Gastroesophageal sphincter (tissue), 4 donors: ENCODE measurements at places on chromosomes 16 and 17.
A peak's percentile ranks its signal among the peaks of the same experiment; 100 is the strongest.

- ATAC-seq = no peak
Observed at GRCh38 chr17:39777534-39778365, 40.0 kb downstream of the GRB7 start.

DNA sequence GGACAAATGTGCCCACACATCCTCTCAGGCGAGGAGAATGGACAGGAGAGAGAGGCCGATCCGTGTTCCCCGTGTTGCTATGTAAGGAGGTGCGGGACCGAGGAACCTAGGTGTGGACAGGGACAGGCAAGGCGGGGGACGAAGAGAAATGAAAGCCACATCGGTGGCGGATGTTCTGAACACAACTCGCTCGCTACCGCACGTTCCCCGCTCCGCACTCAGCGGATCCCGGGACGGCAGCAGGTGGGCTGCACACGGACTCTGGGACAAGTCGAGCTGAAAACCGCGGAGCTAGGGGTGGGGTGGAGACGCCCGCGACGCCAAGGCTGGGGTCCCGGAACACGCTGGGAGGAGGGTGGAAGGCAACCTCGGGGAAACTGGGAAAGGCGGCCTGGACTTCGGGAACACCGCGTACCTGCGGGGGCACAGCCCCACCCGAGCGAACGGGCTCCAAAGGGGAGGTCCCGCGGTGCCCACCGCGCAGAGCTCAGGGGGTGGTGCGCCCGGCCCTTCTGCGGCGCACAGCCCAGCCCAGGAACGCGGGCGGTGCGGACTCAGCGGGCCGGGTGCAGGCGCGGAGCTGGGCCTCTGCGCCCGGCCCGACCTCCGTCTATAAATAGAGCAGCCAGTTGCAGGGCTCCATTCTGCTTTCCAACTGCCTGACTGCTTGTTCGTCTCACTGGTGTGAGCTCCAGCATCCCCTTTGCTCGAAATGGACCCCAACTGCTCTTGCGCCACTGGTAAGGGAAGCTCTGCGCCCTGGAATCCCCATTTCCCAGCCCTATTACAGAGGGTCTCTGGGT, at the start of gene MT1E:
TSS of gene MT1E (plus strand) at position 642 of the 803 bp plus-strand sequence. CDS start at position 713, 71 bp downstream.
- ATAC-seq = peak; percentile 96

GRCh38 chr16:23195366-23195978, 12.9 kb downstream of the SCNN1G start:
- ATAC-seq = no peak

DNA sequence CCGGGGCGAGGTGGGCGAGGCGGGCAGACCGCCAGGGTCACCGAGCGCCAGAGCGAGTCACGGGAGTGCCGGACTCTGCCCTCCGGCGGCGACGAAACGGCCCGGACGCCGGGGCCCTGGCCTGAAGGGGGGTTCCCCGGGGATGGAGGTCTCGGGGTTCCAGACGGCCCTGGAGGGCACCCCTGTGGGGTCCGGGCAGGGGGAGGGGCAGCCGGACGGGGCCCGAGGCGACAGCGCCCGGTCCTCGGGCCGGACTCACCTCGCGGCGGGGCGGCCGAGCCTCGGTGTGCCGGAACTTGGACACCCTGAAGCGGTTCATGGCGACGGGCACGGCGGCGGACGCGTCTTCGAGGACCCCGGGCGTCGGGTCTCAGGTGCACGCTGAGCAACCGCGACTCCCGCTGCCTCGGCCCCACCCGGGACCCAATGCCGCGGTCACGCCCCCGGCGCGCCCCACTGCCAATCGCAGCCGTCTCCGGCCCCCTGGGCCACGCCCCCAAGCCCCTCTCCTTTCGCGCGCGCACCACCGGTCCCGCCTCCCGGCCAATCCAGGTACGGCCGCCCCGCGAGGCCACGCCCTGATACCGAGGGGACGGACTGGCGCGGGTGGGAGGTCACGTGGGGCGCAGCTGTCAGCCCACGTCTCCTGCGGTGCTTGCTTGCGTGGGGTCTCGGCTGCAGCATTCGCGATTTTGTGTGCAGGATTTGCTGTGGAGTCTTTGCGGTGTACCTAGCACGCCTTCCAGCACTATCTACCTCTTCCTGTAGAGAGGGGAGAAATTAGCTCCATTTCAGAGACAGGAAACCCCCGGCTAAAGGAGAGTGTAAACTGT, at the start of gene CORO7:
TSS of gene CORO7 (minus strand) at position 397 of the 833 bp plus-strand sequence. CDS start at position 319, 78 bp downstream.
- peak; percentile 96 for ATAC-seq

- ATAC-seq = no peak
Observed at GRCh38 chr16:51710905-51711563, 560.0 kb upstream of the SALL1 start.

- no peak for ATAC-seq
Observed at GRCh38 chr16:17963185-17963836, 373.2 kb downstream of the NPIPA8 start.

GRCh38 chr17:57210972-57211411, 45.3 kb upstream of the MSI2 start:
- no peak for ATAC-seq
